ENCODE measurements at places on chromosomes 7 and 10.

GRCh38 chr7:1887251-1887650 lies 217.2 kb downstream of the ELFN1 start:
- no peaks in the 10 kb centered on the region for H3K27me3 ChIP-seq
- H3K27ac ChIP-seq, result no peak overlapping the region
- H3K4me3 ChIP-seq, result no peak overlapping the region
- no peak for DNase-seq
- H3K36me3 ChIP-seq, result peaks cover 7% of the 10 kb centered on the region

DNA sequence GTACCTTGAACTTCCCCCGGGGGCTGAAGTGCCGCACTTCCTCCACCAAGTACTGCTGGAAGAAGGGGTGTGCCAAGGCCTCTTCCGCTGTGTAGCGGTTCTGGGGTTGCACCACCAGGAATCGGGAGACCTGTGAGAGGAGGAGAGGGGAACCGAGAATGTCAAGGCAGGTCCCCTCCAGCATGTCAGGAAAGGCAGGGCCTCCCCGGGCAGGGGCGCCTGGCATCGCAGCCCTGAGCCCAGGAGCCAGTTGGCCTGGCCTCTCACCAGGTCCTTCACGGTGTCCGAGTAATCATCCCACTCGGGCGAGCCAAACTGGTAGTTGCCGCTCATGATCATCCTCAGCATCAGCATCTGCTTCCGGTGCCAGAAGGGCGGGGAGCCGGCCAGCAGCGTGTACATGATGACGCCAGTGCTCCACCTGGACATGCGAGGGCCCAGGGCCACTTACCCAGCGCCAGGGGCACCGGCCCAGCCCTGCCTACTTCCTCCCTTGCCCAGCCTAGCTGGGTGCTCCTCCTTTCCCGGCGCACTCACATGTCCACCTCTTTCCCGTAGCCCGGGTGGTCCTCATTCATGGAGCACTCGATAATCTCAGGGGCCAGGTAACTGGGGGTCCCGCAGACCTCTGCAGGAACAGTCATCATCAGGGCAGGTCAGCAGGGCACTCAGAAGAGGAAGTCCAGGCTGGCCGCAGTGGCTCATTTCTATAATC lies 11.0 kb downstream of the PHKG1 start:
- H3K4me1 ChIP-seq, result peaks cover 1% of the 10 kb centered on the region
- no peak overlapping the region for H3K27ac ChIP-seq
- H3K36me3 ChIP-seq, result peaks cover 56% of the 10 kb centered on the region
- no peaks in the 10 kb centered on the region for H3K27me3 ChIP-seq
- no peak for DNase-seq

- H3K36me3 ChIP-seq, result no peaks in the 10 kb centered on the region
- H3K27ac ChIP-seq, result no peak overlapping the region
- no peaks in the 10 kb centered on the region for H3K27me3 ChIP-seq
- peaks cover 2% of the 10 kb centered on the region for H3K4me1 ChIP-seq
- no peak for DNase-seq
Measured at GRCh38 chr7:19567011-19567410, 141.8 kb downstream of the POLR1F start.

- H3K27ac ChIP-seq, result no peak overlapping the region
- H3K36me3 ChIP-seq, result no peaks in the 10 kb centered on the region
- H3K4me1 ChIP-seq, result no peaks in the 10 kb centered on the region
- peaks cover 20% of the 10 kb centered on the region for H3K27me3 ChIP-seq
Measured at GRCh38 chr7:31335884-31336201, 4.7 kb downstream of the NEUROD6 start.

DNA sequence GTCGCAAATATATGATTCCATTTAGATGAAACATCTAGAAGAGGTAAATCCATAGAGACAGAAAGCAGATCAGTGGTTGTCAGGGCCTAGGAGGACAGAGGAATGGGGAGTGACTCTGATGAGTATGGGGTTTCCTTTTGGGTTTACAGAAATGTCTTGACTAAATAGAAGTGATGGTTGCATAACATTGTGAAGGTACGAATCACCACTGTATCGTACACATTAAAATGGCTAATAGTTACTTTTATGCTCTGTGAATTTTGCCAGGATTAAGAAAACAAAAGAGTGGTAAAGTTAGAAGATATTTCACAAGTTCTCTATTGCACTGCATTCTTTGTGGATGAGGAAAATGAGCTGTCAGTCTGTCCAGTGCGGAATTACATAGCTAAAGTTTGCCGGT lies 407.4 kb downstream of the KCNMA1 start:
- no peak overlapping the region for H3K27ac ChIP-seq
- peak; percentile 43 for DNase-seq
- H3K36me3 ChIP-seq, result no peaks in the 10 kb centered on the region
- peaks cover 9% of the 10 kb centered on the region for H3K4me1 ChIP-seq
- H3K27me3 ChIP-seq, result no peaks in the 10 kb centered on the region

DNA sequence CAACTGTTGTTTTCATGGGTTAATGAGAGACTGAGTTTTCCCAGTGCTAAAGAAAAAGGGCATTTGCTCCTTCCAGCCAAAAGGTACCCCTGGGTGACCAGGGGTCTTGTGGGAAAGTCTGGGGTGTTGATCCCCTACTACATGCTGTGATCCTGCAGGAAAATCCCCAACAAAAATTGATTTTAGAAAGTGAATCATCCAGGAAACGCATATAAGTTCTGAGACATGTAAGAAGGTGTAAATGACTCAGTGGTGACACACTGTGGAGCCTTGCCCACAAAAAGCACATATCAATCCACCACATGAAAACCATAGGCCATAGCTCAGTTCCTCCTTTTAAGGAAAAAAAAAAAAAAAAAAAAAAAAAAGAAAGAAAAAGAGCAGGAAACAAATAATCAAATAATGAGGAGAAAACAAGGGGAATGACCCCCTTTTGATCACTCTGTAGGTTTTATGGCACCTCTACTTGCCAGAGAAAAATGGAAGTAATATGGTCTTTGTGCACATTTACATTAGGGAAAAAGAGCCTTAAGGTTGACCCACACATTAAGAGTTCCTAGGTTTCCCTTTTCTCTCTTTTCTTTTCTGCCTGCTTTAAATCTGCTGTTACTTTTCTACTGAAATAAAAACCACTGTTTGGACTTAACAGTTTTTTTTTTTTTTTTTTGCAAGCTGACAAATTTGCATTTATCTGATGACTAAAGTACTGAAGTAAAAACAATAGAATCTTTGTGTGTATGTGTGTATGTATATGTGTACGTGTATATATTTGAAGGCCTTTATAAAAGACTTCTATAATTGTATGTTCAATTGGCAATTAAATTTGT lies 386.0 kb downstream of the KIF20B start:
- H3K27me3 ChIP-seq, result no peaks in the 10 kb centered on the region
- no peak overlapping the region for H3K4me3 ChIP-seq
- peak; percentile 76 for DNase-seq
- H3K4me1 ChIP-seq, result peaks cover 20% of the 10 kb centered on the region
- no peaks in the 10 kb centered on the region for H3K36me3 ChIP-seq

DNA sequence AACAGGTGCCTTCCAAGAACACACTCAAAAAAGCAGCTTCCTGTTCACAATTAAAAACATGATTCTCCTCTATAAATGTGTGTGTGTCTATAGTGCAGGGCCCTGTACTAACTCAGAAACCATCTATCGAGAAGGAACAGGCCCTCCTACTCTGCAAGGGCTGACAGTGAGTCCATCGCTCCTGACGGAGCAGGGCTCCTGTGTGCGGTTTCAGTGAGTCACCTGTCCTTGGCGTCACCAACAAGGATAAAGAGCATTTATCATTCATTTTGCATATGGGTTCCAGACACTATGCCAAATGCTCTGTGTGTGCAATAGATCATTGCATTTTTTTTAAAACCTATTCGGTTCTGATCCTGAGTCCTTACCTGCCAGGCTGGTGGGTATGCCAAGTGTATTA lies 63.7 kb downstream of the TACC2 start:
- H3K4me3 ChIP-seq, result no peak overlapping the region
- peak overlapping the region; percentile 25 for H3K27ac ChIP-seq
- no peaks in the 10 kb centered on the region for H3K27me3 ChIP-seq
- H3K4me1 ChIP-seq, result peaks cover 34% of the 10 kb centered on the region
- H3K36me3 ChIP-seq, result no peaks in the 10 kb centered on the region
- DNase-seq, result peak; percentile 85

Data from MCF 10A (cell line).